ENCODE measurements at places on chromosomes 2 and 18.

DNA sequence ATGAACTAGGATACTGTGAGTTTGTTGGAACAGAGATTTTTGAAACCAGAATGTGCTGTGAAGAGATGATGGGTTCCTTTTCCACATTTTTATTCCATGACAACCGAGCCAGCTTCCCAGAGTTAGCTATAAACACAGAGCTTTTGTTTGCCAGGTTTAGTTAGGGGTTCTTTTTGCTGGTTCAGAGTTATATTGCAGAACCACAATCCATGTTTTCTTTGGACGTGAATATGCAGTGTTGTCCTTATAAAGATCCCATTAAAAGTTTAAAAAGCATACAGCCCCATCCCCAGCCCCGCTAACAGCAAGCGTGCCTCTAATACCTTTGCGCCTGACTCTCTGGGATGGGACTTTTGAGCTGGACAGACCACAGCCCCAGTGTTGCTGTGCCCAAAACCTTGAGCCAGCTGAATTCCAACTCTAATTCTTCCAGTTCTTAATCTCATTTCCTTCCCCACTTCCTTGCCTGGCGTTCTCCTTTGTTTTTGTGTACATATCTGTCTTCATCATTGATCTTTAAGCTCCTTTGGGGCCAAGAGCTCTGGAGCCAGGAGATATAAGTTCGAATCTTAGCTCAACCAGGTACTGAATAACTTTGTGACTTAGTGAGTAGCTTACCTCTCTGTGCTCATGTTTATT is 72.3 kb downstream of the SPATS2L start:
- DNase-seq, result no peak

DNA sequence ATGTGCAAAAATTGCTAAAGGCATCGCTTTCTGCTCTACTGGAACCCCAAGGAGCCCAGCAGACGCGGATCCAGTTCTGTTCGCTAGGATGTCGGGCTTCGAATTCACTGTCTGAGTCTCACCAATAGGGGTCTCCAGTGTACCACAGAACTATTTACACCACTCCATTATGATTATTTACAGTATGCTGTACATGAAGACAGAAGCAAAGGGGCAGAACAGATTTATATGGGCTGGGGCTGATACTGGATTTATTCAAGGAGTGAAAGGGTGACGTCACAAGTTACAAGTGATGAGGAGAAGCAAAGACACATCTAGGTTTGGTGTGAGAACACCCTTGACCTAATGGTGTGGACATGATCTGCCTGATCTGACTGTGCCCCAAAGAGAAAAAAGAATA is 185.3 kb upstream of the ATP5MC3 start:
- peak; percentile 29 for DNase-seq

- no peak for DNase-seq
Observed at GRCh38 chr18:43158381-43158780, 42.9 kb upstream of the RIT2 start.

- DNase-seq, result no peak
Observed at GRCh38 chr18:24402209-24402785, 4.7 kb upstream of the OSBPL1A start.

DNA sequence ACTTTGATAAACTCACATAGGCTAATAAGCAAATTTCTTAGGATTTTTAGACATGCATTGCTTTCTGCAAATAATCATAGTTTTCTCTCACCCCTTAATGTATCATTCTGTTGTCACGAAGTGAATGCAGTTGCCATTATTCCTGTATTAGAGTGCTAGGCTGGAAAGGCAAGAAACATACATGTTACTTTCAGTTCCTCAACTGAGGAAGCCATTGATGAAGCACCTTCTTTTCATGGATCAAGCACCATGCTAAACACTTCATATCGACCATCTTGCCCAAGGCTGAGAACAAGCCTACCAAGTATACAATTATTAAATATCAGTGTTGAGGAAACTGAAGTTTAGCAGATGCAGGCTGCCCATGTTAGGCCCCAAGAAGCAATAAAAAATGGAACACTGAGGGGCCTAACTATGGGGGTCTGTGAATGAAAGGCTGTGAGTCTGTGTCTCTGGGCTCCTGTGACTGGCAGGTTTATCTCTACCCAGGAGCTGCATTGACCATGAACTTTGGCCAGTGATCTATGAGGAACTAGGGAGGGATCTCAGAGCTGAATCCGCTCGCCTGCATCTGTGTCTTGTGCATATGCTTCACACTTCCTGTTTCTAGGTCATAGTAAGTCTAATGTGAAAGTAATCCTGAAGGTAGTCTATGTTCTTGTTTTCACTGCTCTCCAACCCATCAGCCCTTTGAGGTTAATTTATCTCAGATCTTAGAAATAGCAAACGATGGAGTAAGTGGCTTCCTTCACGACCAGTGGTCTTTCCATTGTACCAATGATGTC is 16.0 kb upstream of the TSPYL6 start:
- DNase-seq, result no peak

- DNase-seq, result no peak
Observed at GRCh38 chr18:51168026-51168742, 29.3 kb downstream of the MEX3C start.

DNA sequence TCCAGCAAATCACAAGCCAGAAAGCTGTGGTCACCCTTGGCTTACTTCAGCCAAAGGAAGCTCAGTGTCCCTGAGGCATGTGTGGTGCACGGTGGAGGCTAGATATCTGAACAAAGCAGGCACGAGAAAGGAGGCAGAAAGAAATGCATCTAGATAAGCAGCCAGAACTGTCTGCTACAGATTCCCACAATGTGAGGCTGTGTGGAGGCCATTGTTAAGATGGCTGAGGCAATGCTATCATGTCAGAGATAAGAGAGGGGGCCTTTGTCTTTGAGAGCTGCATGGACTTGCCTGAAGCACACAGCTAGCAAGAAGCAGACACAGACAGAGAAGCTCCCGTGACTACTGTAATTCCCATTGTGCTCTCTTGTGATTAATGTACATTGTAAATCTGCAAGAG is 110.5 kb upstream of the LYPD6 start:
- no peak for DNase-seq
